ENCODE measurements at places on chromosomes 11 and 22. TPM values are rescaled to one million over a fixed set of nuclear protein-coding genes. Genes with fewer than 3 reads are reported as not detected.

RCOR2 gene
- total RNA-seq = 14.3 TPM

DNA sequence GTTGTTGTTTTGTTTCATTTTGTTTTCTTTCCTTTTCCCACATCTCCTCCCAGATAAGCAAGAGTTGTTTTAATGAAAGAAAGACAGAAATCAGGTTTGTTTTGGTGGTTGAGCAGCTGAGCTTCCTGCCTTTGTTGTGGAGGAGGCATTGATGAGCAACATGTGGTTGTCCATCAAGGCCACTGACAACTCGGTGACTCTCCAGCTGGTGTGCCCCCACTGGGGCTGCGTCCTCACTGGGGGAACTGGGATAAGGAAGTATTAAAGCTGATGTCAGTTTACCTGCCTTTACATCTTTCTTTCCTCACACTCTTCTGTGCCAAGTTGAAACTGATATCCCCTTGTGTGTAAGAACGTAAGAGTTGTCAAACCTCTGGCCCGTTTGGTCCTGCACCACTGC lies 5.9 kb downstream of the VPS26B start:
- no peak for DNase-seq

RRAS2 gene
- total RNA-seq = 58.3 TPM

DNA sequence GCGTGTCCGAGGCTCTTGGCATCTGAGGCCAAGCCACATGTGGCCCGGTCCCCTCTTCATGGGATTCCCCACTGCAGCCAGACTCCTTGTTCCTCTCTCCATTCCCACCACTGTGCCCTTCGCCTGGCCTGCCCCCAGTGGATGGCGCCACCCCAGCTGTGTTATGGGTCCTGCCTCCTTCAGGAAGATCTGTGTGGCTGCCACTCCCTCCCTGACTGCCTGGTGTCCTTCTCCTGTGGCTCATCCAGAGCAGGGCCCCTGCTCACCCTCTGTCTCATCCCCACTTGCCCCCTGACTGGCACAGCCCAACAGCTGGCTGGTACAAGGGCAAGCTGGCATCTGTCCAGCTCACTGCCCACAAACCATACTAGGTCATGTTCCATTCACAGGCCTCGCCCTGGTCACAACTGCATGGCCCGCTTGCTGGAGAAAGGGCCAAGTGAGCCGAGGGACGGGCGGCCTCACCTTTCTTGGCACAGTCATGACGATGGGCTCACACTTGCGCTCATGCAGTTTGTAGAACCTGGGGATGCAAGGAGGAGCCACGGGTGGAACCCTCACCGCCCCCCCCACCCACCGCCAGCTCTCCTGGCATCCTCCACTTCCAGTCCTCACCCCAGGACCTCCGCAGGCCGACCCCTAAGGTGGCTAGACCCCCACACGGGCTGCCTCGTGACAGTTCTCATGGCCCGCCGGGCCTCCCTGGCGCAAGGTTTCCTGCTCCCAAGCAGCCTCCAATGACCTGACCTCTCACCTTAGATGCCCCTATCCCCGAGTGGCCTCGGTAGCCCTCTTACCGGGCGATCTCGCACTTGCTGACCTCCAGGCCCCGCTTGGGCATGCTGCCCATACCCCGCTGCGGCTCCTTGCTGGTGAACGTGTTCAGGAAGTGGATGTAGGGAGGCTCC lies 2.1 kb upstream of the PTPRCAP start:
- no peak for DNase-seq

DNA sequence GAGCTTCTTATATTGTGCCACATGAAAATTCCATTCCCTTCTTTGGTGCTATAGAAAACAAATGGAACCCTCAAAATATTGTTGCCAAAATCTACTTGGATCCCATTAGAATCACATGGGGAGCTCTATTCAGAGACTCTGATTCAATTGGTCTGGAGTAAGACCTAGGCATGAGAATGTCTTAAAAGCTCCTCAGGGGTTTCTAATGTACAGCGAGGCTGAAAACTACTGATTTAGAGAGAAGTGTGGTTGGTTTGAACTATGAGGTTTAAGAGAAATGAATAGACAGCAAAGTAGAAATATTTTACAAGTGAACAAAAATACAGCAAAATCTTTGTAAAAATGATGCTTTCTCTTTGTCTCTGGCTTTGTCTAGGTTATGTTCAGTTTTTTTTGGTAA lies 514.7 kb downstream of the CNTN5 start:
- no peak for DNase-seq

DDI1 gene
- total RNA-seq = not detected

All from frontal cortex (tissue), 4 donors.